T follicular helper cell (primary cell): ENCODE measurements at places on chromosomes 3 and 15.
A peak's percentile ranks its signal among the peaks of the same experiment; 100 is the strongest.

DNA sequence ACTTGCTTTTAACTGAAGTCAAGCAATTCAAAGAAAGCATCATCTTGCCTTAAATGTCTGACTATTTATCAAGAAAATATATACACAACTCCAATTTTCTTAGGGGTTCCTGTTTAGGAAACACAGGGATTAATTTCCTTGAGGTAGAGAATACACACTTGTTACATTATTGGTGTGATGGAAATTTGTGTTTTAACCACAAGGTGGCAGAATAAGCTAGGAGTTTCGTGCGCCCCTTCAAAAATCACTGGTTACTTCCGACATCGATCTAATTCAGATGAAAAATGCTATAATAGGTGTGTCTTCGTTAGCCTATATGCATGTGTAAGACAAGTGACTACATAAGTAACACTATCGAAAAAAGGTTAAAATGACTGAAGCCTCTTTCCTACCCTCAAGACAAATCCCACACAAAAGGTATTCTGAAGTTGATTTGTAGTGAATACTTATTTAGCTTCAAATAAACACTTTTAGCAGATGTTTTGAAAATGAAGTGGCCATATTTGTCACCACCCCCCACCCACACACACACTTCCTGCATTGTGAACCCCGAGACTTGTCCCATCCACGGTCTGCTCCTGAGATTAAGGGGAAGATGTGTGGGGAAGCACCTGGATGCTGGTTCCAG, 246.5 kb downstream of the ROBO1 start:
- no peak for DNase-seq

- no peak for DNase-seq
These were observed 321.6 kb downstream of the THSD4 start for GRCh38 chr15:71436854-71437253.

DNA sequence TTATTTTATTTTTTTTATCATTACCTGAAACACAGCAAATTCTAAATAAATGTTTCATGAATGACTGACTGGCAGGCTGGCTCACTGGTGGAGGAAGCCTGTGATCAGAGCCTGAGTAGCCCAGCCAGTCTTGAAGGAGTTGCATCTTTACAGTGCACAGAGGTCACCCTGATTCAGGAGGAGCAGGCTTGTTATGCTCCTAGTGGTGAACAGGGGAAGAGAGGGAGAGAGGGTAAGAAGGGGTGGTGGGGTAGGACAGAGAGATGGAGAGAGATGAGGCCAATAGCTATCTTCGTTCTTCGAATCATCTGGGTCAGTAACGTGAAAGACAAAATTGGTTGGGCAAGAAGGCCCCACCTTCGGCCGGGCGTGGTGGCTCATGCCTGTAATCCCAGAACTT, 202.6 kb upstream of the MCTP2 start:
- no peak for DNase-seq

DNA sequence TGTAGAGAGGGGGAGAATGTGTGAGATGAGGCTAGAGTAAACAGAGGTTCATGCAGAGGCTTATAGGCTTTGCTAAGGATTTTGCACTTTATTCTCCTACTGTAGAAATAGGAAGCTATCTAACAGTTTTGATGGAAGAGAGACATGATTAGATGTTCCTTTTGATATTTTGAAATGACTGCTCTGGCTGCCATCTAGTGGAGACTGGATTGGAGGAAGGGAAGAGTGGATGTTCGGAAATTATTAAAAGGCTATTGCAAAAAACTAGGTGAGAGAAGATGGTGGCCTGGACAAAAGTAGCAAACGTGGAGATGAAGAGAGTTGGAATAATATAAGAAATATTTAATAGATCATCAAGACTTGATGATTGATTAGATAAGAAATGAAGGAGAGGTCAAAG, 42.2 kb downstream of the SYN2 start:
- no peak for DNase-seq

- DNase-seq = no peak
These were observed 20.0 kb upstream of the CMTM7 start for GRCh38 chr3:32371461-32372212.

DNA sequence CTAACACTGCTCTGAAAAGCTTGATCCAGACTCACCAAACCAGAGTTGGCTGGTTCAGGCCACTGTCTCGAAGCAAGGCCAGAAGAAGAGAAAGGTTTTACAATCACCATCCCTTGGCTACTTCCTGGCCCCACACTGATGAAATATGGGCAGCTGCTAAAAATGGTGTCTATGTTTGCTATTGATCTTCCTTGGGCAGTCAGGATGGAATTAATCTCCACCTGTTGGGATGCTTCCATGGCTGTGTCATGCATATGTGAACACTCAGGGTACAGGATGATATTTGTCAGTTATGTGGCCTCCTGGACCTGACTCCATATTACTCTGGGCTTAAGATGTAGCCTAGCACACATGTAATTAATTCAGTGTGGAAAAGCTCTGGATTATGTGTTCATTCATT, 61.9 kb downstream of the FRMD4B start:
- DNase-seq = no peak

DNA sequence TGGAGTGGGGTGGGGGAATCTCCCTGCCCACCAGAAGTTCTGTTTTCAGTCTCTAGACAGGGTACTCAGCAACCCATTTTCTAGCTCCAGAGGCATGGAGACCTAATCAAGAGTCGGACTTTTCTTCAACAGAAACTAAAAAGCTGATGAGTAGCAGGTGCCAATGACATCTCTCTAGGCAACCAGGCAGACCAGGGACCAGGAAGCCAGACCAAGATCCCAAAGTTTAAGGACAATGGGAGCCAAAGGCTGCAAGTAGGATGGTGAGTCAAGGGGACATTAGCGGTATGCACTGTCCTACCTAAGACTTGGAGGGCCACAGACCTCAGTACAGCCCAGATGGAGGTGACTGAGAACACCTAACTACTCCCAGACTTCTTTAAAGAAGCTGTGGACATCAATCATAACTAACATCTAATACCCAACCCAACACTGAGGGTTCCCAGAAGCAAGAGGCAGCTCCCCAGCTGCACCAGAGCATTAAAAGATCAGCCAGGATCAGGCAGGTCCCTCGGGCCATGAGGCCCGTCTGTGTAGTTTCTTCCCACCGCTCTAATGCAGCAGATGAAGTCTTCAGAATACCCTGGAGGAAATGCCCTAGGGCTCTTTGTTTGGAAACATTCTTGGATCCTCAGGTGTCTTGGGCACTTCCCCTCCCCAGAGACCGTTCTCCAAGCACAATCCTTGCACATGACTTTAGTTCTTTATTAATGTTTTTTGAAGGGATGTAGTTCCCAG, 979 bp downstream of the CCDC71 start:
- no peak for DNase-seq

GRCh38 chr3:14283813-14284438, 105.3 kb downstream of the LSM3 start:
- DNase-seq = no peak

GRCh38 chr3:127137113-127137512, 55.8 kb upstream of the PRR23E start:
- no peak for DNase-seq

- no peak for DNase-seq
These were observed 175.8 kb upstream of the DPH6 start for GRCh38 chr15:35721751-35722150.

GRCh38 chr15:64112073-64112772, 16.4 kb downstream of the SNX1 start:
- no peak for DNase-seq

DNA sequence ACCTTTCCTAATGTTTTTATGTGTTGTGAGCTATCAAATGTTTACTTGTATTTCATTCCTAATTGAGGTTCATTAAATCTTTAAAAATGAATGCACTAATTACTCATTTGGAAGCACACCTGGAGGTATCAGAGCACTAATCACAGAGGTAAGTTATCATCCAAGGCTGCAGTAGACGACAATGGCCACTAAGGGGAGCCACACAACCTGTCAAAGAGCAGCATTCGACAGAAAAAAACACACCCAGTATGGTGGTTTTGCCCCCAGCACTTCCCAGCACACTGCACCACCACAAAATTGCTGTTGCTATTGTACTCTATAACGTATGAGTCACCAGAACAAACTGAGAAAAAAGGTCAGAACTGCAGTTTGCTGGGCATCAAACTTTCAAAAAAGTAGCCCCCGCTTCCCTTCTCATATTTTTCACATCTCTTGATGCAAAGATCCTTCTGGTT, 205.9 kb upstream of the IGF1R start:
- peak; percentile 24 for DNase-seq

- no peak for DNase-seq
These were observed 179.9 kb downstream of the SLC9A9 start for GRCh38 chr3:143668385-143668784.

GRCh38 chr15:100588638-100589242, 13.2 kb downstream of the LINS1 start:
- no peak for DNase-seq

GRCh38 chr15:50968353-50968752, 59.9 kb downstream of the AP4E1 start:
- DNase-seq = no peak

- DNase-seq = no peak
These were observed 50.9 kb downstream of the IQCH start for GRCh38 chr15:67305506-67305905.

- DNase-seq = no peak
These were observed 265.9 kb downstream of the TJP1 start for GRCh38 chr15:29556380-29556779.

- DNase-seq = no peak
These were observed 15.1 kb upstream of the UACA start for GRCh38 chr15:70778258-70779076.

DNA sequence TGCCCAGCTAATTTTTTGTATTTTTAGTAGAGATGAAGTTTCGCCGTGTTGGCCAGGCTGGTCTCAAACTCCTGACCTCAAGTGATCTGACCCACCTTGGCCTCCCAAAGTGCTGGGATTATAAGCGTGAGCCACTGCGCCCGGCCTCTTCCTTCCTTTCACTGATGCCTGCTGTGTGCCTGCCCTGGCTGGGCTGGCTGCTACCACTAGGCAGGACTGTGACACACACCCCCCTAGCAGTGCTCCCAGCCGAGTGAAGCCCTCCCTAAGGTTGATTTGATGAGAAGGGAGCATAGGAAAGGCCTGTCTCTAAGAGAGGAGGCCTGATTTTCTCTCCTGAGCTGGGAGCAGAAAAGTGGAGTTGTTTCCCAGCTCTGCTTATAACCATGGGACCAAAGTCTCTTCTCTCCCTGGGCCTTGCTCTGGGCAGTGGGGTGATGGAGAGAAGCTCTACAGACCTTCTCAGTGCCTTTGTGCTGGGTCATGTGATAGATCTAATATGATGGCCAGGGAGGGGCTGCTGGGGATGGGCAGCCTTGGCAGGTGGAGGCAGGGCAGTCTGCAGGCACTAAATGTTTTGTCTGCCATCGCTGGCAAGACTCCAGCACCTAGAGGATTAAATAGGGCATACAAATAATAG, 20.1 kb upstream of the SFMBT1 start:
- no peak for DNase-seq

DNA sequence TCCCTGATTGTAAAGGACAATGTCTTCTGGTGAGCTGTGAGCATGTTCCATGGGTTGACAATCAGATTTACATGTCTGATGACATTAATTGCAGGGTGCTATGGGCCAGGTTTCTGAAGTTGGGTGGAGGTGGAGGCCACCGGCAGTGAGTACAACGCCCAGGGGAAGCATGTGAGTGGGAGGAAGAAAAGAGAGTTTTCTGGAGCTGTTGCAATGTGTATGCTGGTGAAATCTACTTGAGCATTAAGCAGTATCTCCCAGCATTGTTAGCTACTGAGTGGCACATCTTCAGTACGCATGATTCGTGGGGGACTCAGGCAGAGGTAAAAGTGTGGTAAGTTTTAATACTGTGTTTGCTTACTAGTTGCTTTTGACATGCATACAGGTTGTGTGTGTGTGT, 26.6 kb downstream of the TMEM45A start:
- no peak for DNase-seq

DNA sequence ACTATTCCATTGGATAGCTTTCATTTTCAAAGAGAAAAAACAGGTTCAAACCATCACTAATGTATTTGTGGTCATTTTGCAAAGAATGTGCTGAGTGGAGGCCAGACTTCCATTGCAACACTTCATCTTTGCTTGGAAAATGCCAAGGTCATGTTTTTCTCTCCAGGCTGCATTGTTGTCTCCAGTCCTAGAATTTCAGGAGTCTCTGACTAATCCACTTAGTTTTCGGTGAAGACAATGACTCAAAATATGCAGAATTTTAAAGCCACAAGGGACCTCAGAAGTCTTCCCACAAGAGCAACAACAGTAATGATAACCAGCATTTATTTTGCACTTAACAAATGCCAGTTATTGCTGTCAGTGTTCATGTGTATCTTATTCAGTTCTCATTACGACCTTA, 277.0 kb downstream of the RYR3 start:
- no peak for DNase-seq

GRCh38 chr15:91200101-91200754, 100.2 kb downstream of the SV2B start:
- no peak for DNase-seq

DNA sequence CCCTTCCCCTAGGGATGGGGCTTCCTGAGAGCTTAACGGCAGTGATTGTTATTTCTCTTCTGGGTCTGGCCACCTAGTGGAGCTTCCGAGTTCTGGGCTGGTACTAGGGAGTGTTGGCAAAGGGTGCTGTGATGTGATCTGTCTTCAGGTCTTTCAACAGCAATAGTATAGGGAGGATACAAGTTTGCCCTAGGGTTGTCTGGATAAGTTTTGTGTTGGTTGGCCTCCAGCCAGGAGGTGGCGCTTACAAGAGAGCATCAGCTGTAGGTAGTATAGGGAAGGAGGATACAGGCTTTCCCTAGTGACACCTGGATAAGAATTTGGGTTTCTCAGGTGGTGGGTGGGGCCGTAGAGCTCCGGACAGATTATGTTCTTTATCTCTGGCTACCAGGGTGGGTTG, 19.2 kb upstream of the CPOX start:
- no peak for DNase-seq

- DNase-seq = no peak
These were observed 34.5 kb downstream of the OSBPL10 start for GRCh38 chr3:31946484-31947081.

DNA sequence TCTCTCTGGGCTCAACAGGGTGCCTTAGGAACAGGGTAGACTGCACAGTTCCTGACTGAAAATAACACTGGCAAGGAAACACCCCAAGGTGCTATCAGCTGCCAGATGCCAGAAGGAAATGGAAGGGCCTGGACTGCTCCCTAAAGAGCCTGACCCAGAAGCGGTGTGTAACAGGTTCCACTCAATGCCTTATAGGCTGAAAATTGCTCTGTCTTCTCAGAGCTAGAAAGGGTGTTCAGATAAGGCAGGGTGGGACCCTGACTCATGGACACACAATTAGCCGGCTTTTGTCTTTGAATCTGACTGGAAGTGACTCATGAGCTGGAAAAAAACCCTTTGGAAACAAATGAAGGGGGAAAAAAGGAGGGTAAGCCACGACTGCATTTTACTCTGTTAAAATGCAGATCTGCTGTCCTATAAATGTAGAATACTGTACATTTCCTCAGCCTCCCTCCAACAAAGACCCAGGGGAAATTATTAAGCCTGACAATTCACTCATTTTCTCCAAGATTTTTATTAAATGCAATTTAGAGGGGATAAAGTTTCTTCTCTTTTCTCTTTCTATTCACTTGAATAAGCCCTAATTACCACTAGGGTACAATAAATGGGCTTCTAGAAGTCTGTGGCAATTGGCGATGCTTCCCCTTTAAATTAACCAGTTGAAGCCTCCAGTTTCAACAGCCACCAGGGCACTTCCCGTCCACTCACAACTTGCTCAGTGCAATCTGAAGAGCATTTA, 160.2 kb upstream of the TBL1XR1 start:
- DNase-seq = no peak

GRCh38 chr3:50816894-50817293, 142.2 kb downstream of the DOCK3 start:
- DNase-seq = no peak
